ENCODE measurements at places on chromosomes 5 and 9.

DNA sequence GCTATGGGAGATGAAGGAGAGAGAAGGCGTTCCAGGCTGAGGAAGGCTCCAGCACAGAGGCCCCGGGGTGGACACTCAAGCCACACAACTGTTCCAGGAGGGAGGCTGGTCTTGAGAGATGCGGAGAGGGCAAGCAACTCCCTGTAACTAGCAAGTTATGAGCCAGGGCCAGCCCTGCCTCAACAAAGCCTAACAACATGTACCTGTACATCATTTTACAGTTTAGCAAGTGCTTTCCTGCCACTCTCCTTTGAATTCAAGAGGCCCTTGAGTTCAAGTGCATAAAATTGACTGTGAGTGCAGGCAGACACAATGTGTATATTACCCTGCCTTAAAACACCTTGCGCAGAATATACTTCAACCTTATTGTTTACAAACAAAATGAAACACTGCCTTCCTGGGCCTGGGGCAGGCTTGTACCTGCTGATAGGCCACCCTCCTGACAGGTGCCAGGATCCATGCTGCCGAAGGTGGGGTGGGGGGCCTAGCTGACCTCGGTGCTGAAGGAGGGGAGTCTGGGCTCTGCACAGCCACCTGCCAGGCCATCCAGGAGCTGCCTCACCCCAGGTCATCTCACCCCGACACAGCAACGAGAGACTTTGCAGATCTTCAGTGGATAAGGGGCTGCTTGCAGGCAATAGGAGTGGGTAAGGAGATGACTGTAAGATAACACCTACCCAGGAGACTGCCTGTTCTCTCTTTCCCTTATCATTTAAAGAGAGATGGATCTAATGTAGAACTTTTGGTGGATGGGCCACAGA, 80.0 kb downstream of the PPARGC1B start:
- no peaks in the 10 kb centered on the region for H3K4me1 ChIP-seq
- H3K36me3 ChIP-seq: no peaks in the 10 kb centered on the region
- H3K27me3 ChIP-seq: no peaks in the 10 kb centered on the region
- H3K4me3 ChIP-seq: no peak overlapping the region
- H3K27ac ChIP-seq: no peak overlapping the region
- DNase-seq: no peak

DNA sequence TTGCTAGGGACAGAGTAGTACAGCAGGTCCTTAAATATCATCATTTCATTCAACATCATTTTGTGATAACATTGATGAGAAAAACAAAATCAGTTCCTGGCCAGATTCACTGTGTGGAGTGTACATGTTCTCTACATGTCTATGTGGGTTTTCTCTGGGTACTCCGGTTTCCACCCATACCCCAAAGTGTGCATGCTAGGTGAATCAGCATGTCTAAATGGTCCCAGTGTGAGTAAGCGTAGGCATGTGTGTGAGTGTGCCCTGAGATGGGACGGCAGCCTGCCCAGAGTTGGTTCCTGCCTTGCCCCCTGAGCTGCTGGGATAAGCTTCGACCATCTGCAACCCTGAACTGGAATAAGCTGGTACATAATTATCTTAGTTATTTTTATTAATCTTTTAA, 16.5 kb upstream of the GLIS3 start:
- H3K27me3 ChIP-seq: no peaks in the 10 kb centered on the region
- no peaks in the 10 kb centered on the region for H3K36me3 ChIP-seq
- H3K27ac ChIP-seq: no peak overlapping the region
- H3K4me3 ChIP-seq: no peak overlapping the region
- no peaks in the 10 kb centered on the region for H3K4me1 ChIP-seq

DNA sequence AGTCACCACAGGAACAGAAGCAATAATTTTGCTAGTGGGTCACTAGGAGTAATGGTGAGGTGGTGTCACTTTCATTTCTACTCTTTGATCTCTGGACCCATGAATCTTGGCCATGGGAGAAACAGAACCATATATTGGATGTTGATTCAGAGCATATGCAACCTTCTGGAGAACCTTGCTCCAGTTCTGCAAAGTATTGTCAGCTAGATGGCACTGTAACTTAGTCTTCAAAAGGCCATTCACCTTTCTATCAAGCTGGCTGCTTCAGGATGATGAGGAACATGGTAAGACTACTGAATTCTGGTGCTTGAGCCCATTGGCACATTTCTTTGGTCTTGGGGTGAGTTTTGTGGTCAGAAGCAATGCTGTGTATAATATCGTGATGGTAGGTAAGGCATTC, 129.1 kb upstream of the FBN2 start:
- no peaks in the 10 kb centered on the region for H3K36me3 ChIP-seq
- DNase-seq: no peak
- no peak overlapping the region for H3K4me3 ChIP-seq

DNA sequence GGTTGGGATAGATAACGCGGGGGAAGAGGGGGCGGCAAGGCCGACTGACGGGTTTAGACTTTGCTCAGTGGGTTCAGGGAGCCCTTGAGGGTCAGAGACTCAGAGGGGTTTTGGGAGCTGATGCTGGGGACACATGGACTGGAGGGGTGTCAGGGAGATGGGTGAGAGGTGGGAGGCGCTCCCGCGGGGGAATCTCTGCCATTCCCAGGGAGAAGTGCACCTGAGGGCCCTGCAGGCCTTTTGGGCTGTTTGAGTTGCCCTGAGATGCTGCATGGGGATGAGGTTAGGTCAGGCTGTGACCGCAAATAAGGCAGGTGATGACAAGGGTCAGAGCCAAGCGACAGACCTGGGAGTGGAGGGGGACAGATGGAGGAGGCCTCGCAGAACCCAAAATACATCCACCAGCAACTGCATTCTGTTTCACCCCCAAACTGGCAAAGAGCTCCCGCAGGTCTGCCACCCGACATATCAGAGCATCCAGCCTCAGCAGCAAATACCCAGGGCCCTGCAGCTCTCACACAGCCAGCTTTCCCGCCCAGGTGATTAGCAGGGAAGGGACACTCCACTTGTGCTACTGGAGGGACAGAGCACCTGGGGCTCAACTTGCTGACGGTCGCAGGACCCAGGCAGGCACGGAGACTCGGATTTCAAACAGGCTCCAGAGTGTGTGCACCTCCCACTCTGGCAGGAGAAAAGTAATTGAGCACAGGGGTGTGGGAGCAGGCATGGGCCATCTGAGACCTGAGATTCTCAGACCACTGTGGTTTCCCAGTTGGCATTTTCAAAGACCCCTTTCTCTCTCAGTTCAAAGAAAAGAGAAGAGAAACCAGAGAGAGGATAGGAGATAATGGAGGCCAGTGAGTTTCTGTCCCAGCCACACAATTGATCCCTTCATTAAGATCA, 26.4 kb downstream of the TMOD1 start:
- DNase-seq: no peak
- no peaks in the 10 kb centered on the region for H3K27me3 ChIP-seq
- no peak overlapping the region for H3K4me3 ChIP-seq
- H3K36me3 ChIP-seq: no peaks in the 10 kb centered on the region

DNA sequence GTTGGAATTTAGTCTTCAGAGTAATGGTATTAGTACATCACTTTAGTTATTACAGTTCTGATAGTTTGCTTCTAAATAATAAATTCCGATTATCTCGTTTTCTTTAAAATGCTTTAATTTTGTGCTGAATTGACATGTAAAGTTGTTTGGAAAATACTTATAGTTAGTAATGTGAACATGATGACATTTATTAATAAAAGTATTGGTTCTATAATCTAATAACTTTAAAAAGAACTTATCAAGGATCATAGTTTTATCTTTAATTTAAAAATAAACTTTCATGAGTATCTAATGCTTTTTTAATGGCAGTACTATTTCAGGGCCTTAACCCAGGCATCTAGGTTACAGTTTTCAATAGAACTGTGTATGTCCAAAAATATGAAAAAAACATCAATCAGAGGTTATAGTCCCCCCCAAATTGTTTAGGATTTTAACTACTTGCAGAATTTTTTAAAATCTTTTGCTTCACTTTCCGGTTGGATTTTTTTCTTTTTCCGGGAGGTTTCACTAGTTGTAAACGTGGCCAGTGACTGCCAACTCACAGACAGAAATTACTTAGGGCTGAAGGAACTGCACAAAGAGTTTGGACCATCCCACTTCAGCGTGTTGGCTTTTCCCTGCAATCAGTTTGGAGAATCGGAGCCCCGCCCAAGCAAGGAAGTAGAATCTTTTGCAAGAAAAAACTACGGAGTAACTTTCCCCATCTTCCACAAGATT, 680 bp downstream of the GPX8 start:
- H3K36me3 ChIP-seq: no peaks in the 10 kb centered on the region
- no peaks in the 10 kb centered on the region for H3K4me1 ChIP-seq
- no peak overlapping the region for H3K4me3 ChIP-seq
- H3K27ac ChIP-seq: no peak overlapping the region
- H3K27me3 ChIP-seq: peaks cover 21% of the 10 kb centered on the region

GRCh38 chr5:40587376-40587775, 92.3 kb upstream of the PTGER4 start:
- H3K27ac ChIP-seq: no peak overlapping the region
- H3K4me1 ChIP-seq: no peaks in the 10 kb centered on the region
- H3K4me3 ChIP-seq: no peak overlapping the region
- no peaks in the 10 kb centered on the region for H3K36me3 ChIP-seq

- H3K27ac ChIP-seq: no peak overlapping the region
- no peaks in the 10 kb centered on the region for H3K4me1 ChIP-seq
- no peak for DNase-seq
- no peaks in the 10 kb centered on the region for H3K27me3 ChIP-seq
- H3K4me3 ChIP-seq: no peak overlapping the region
Observed at GRCh38 chr5:100799166-100799565, 103.9 kb downstream of the ST8SIA4 start.

GRCh38 chr5:132488590-132488989, 2.0 kb downstream of the IRF1 start:
- peak overlapping the region; percentile 98 for H3K27ac ChIP-seq
- no peak for DNase-seq
- peaks cover 72% of the 10 kb centered on the region for H3K4me1 ChIP-seq
- H3K4me3 ChIP-seq: peak overlapping the region; percentile 97

GRCh38 chr5:52794519-52794918, 6.8 kb downstream of the ITGA1 start:
- DNase-seq: no peak
- H3K36me3 ChIP-seq: no peaks in the 10 kb centered on the region
- peaks cover 5% of the 10 kb centered on the region for H3K4me1 ChIP-seq

DNA sequence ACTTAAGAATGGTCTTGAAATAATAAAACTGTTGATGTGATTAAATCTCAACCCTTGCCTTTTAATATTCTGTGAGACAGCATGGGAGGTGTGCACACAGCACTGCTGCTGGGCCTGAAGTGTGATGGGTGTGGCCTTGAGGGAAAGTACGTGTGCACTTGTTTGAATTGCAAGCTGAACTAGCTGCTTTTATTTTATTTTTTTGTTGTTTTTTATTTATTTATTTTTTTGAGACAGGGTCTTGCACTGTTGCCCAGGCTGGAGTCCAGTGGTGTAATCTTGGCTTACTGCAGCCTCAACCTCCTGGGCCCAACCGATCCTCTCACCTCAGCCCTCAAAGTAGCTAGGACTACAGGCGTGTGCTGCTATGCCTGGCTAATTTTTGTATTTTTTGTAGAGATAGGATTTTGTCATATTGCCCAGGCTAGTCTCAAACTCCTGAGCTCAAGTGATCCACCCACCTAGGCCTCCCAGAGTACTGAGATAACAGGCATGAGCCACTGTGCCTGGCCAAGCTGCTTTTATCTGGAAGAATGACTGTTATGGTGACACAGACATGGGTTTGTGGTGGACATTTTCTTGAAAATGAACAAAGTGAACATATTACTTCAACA, 58.9 kb downstream of the GPR107 start:
- peaks cover 27% of the 10 kb centered on the region for H3K4me1 ChIP-seq
- H3K36me3 ChIP-seq: peaks cover 17% of the 10 kb centered on the region
- no peaks in the 10 kb centered on the region for H3K27me3 ChIP-seq
- peak overlapping the region; percentile 1 for H3K27ac ChIP-seq
- no peak for DNase-seq

GRCh38 chr5:178895615-178896571, at the start of gene ZFP2:
TSS of gene ZFP2 (plus strand) at chr5:178895913. CDS start at chr5:178931314, 35,401 bp downstream.
- H3K36me3 ChIP-seq: no peaks in the 10 kb centered on the region
- H3K27me3 ChIP-seq: no peaks in the 10 kb centered on the region
- H3K4me1 ChIP-seq: peaks cover 11% of the 10 kb centered on the region
- no peak within 1 kb of the TSS for H3K27ac ChIP-seq
- H3K4me3 ChIP-seq: peak within 1 kb of the TSS; percentile 37

DNA sequence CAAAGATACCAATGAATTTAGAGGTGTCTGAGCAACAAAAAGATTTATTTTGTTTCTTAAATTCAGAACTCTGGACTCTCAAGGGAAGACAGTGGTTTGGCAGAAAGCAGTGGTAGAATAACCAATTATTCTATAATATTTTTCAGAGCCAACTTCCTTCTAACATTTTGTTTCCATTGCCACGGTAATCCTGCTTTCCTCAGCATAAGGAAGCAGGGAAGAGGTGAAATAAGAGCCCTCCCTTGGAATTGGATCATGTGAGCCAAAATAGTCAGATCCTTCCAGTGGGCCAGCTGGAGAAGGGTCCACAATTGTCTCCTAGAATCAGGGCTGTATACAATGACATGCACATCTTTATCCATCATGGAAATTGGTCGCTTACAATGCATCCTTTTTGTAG, 130.0 kb upstream of the MAP1B start:
- DNase-seq: no peak
- no peak overlapping the region for H3K27ac ChIP-seq
- H3K4me1 ChIP-seq: no peaks in the 10 kb centered on the region
- no peak overlapping the region for H3K4me3 ChIP-seq
- H3K27me3 ChIP-seq: no peaks in the 10 kb centered on the region

Data from natural killer cell (primary cell).